NCI-H524 (cell line): ENCODE measurements at places on chromosomes 3 and 15.
A peak's percentile ranks its signal among the peaks of the same experiment; 100 is the strongest.

- DNase-seq = no peak
Measured at GRCh38 chr3:69088063-69088462, 3.3 kb downstream of the ARL6IP5 start.

- no peak for DNase-seq
Measured at GRCh38 chr3:5057272-5057671, 64.8 kb upstream of the ARL8B start.

- DNase-seq = no peak
Measured at GRCh38 chr3:7275396-7275795, 414.5 kb downstream of the GRM7 start.

DNA sequence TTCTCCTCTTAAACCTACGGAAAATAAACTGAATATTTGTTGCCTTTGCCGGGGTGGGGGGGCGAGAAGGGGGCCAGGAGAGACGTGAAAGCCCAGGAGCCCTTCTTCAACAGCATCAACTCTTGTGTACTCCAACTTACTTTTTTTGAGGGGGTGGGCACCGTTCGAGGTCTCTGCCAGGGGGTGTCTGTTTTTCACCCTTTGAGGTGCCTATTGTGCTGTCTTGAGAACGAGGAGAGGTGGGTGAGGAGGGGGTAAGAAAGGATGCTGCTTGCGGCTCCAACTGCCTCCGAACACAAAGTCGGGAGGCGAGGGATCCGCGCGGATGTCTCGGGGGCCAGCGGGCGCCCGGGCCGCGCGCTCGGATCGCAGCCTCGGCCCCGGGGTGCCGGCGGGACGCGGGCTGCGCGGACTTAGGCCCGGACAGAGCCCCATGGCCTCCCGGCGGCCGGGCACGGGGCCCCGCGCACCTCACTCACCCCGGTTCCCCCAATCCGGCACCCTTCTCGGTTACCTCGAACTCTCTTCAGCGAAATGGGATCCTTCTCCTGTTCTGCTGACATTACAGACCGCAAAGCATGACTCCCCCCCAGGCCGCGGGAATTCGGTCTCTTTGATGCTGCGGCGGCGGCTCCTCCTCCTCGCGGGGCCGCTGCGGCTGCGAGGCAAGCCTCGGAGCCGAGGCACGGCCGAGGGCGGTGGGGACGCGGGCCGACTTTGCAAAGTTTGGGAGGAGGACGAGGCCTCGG lies 650 bp downstream of the PYGO1 start:
- DNase-seq = peak; percentile 47

GRCh38 chr3:139357899-139358298 lies 14.1 kb downstream of the MRPS22 start:
- DNase-seq = no peak

- DNase-seq = no peak
Measured at GRCh38 chr15:77384589-77385359, 35.1 kb downstream of the PEAK1 start.

DNA sequence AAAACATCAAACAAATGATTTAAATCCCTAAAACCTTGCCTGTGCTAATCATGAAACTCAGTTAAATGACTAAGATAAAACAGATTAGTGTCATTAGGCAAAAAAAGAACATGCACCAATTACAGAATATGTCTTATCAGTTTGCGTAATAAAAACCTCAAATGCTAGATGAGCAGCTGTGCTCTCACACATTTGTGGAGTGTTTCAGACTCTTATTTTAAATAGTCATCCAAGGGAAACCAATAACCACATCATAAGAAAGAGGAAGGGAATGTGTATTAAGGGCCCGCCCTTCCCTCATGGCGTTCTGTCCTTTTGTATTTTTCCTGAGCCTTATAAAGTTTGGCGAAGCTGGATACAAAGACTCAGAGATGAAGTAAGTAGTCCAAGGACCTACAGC lies 6.6 kb downstream of the SAMMSON start:
- no peak for DNase-seq

GRCh38 chr3:16985608-16986007 lies 100.9 kb downstream of the PLCL2 start:
- no peak for DNase-seq

- DNase-seq = peak; percentile 93
Measured at GRCh38 chr3:159239059-159239458, 437.2 kb downstream of the MFSD1 start.

DNA sequence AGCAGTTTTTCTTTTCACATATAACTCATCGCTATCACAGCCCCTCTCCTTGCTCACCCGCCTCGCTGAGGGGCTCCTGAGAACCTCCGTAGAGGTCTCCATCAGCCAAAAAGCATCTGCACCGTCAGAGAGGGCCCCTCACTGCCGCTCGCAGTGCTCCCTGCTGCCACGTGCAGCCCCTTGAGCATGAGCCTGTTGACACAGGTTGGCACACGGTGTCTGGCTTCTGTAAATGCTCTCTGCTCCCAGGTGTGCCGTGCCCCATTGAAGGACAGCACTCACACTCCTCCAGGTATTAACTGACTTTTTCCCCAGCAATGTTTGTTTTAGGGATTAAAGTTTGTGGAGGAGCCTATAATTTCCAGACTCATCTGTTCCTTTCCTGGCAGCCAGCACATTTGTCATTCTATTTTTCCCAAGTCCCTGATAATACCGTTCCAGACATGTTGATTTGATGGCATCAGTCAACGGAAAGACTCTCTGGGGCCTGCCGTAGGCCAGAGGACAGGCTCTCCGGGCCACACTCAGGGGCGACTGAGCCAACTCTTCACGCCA lies 2.1 kb upstream of the FURIN start:
- peak; percentile 37 for DNase-seq

GRCh38 chr15:66657185-66658020 lies 44.6 kb upstream of the SMAD6 start:
- no peak for DNase-seq

DNA sequence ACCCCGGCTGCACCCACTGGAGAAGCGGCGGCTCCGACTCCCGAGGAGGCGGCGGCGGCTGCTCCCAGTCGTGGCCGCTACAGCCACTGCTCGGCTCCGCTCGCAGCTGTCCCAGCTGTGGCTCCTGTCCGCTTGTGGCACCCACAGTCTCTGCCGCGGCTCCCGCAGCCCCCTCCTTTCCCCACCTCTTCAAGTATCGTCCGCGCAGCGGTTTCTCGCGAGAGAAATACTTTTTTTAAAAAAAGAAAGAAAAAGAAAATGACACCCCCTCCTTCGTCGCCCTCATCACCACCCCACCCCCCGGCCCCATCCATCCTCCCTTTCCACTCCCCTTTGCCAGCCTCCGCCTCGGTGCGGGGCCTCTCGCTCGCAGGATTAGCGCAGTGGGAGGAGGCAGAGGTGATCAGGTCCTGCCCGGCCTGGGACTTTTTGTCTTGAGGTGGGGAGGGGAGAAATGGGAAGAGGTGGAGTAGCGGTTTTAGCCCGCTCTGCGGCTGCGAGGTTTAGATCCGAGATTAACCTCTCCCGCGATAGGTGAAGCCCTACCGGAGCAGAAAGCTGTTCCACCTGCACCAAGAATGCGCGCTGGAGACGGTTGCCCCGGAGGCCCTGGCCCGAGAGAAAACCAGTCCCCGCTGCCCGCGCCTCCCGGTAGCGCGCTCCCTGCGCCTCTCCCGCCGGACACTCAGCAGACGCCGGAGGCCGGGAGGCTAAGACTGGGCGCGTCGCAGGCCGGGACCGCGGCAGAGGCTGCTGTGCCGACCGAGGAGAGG lies at the start of gene FBN1:
Gene FBN1, minus strand, starts transcription at position 152 of the 773 bp plus-strand sequence. CDS start 940 bp downstream, outside the sequence.
- peak; percentile 36 for DNase-seq

GRCh38 chr3:55305696-55306485 lies 181.2 kb downstream of the WNT5A start:
- DNase-seq = no peak

- DNase-seq = no peak
Measured at GRCh38 chr3:125325746-125326145, 49.4 kb downstream of the ZNF148 start.

DNA sequence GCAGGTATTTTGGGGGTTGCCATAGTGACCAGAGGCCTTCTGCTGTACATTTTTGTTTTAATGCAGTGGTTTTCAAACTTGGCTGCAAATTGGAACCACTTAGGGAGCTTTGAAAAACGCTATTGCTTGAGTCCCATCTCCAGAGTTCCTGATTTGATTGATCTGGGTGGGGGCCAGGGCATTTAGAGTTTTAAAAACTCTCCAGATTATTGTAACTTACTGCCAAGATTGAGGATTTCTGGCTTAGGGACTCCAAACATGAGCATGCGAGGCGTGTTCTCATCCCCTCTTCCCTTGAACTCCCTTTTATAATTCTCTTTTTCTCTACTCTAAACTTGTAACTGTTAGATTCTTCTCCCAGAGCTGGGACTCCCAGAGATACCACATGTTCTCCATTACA lies 340.8 kb upstream of the SUCLG2 start:
- no peak for DNase-seq
